ENCODE measurements at places on chromosomes 2 and 18.

- DNase-seq: no peak
Observed at GRCh38 chr2:85647823-85648526, 20.0 kb downstream of the SFTPB start.

- no peak for DNase-seq
Observed at GRCh38 chr2:219870041-219870440, 242.6 kb downstream of the SLC4A3 start.

- DNase-seq: no peak
Observed at GRCh38 chr2:195312662-195313061, 344.4 kb upstream of the SLC39A10 start.

GRCh38 chr18:37853706-37854105 lies 288.1 kb upstream of the CELF4 start:
- no peak for DNase-seq

DNA sequence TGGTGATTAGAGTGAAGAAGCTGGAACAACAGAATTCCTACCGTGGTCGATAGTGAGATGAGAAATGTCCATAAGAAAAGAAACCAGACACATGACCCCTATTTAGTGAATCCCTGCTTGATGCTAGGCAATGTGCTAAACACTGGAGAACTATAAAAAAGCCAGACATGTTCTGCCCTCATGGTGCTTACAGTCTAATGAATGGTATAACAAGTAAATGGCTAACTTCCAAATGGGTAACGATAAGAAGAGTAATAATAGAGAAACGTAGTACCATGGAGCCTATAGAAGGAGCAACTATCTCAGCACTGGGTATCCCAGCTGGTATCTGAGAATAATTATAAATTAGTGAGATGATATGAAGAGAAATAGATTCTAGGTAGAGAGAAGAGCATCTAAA lies 5.0 kb downstream of the DSG2 start:
- DNase-seq: no peak

DNA sequence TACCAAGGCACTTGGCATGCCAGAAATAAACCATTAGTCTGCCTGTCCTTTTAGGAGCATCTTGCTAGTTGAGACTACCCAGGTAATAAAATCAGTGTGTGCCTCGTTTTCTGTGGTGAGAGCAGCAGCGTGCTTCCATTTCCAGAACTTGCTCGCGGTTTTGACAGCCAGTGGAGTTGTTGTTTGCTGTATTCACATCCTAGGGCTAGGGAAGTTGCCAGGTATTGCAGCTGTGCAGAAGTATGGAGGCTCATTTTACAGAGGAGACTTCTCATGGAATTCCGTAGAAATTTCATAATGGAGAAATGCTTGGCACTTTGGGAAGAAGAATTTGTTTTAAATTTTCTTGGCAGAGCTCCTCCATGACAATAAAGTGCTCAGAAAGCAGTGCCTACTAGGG lies 1355.1 kb upstream of the ZEB2 start:
- DNase-seq: no peak

GRCh38 chr18:46176001-46176400 lies 71.8 kb downstream of the HAUS1 start:
- no peak for DNase-seq

GRCh38 chr2:117190856-117191559 lies 623.5 kb upstream of the DDX18 start:
- no peak for DNase-seq

DNA sequence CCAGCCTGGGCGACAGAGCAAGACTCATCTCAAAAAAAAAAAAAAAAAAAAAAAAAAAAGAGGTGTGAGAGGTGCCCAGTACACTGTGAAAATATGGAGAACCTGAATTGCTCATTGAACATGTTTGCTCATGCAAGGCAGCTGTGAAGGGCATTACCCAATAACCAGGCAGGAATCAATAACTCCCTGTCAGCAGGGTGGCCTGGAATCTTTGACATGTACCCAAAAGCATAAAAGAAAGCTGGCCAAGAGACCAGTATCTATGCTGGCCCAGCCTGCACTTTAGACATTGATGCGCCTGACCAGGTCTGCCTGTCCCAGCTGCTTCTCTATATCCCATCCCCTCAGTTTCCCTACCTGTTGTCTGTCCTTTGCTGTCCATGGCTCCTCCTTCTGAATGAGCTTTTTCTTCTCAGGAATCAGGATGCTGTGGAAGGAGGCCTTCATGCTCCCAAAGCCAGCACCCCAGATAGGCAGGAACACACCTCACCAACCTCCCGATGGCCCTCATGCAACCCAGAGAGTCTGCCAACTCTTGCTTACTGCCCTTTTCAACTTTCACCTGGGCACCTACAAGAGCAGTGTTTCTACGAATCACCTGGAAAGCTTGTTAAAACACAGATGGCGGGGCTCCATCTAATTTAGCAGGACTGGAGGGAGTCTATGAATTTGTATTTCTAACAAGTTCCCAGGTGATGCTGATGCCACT lies 83.4 kb upstream of the PPP1CB start:
- DNase-seq: no peak

GRCh38 chr18:74289137-74289536 lies 2.6 kb downstream of the CYB5A start:
- DNase-seq: no peak

GRCh38 chr2:214019229-214019972 lies 391.5 kb upstream of the VWC2L start:
- peak; percentile 58 for DNase-seq

DNA sequence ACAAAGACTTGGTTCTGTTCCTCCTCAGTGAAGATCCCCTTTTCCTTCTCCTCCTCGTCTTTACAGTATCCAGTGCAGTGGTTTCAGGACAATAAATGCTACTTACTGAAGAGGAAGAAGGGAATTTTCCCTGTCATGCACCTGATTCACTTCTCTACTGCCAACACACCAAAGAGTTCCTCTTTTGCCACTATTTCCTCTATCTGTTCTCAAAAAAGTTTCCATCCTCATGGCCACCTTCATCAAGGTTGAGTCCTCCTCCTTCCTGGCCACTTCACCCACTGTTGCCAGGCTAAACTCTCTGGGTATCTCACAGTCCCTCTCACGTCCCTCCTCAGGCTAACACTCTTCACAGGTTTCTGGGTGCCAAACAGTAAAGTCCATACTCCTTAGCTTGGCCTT lies 41.7 kb downstream of the PLEKHM3 start:
- DNase-seq: no peak

GRCh38 chr2:72911256-72911655 lies 6.1 kb upstream of the EMX1 start:
- no peak for DNase-seq

GRCh38 chr18:45715212-45715780 lies 8.7 kb upstream of the SLC14A1 start:
- no peak for DNase-seq

- DNase-seq: no peak
Observed at GRCh38 chr2:192023006-192023405, 171.7 kb downstream of the TMEFF2 start.

DNA sequence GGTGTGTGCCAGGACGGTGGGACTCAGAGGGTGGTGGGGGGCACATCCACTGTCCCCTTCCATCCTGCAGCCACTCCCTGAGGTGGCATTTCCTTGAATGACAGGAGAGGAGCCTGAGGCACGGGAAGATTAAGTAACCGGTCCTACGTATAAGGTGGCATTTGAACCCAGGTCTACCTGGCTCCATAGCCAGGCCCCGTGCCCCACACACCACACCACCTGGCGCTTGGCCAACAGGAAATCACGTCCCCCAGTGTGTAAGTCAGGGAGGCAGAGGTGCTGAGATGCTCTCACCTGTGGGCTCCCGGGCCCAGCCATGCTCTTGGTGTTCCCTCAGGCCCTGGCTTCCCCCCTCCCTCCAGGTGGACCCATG lies 53.7 kb downstream of the HPCAL1 start:
- no peak for DNase-seq

- no peak for DNase-seq
Observed at GRCh38 chr2:97660044-97660774, 3.6 kb downstream of the ACTR1B start.

DNA sequence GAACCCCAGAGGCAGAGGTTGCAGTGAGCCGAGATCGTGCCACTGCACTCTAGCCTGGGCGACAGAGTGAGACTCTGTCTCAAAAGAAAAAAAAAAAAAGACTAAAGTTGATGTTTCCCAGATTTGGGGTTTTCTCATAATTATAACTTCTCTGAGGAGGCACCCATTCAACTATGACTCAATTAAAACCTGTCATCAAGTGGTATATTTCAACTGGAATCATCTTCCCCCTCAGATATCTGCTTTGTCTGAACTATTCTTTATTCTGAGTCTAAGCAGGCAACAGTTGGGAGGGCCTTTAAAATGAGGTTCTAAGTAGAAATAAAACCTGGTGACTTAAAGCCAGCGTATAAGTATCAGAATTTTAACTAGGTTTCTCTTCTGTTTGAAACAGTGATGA lies 88.5 kb downstream of the PTRHD1 start:
- DNase-seq: no peak

- DNase-seq: no peak
Observed at GRCh38 chr2:159201360-159202063, 85.0 kb downstream of the WDSUB1 start.

DNA sequence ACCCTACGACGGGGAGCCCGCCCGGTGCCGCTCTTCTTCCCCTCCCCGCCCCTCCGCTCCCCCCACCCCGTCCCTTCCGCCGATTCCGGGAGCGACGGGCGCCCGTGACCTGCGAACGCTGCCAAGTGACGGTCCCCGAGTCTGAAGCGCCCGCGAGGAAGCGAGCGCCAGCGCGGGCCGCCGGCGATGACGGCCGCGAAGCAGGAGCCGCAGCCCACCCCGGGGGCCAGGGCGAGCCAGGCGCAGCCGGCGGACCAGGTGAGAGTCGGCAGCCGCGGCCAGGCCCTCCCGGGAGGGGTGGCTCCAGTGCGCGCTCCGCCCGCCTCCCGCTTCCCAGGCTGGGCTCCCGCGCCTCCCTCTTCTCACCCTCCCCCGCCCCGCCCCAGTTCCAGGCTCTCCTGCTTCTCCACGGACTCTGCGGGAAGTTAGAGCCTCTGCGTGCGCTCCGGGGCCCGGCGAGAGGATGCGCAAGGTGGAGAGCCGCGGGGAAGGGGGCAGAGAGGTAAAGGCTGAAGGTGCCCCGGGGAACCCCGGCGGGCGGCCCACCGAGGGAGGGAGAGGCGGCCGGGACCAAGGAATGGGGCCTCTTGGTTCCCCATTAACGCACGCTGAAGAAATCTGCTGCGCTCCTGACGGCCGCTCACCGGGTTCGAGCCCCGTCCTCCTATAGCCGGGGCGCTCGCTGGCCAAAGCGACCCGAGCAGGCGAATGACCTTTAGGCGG lies 719.5 kb downstream of the DPP10 start:
- no peak for DNase-seq

- peak; percentile 62 for DNase-seq
Observed at GRCh38 chr2:208062113-208062512, 36.8 kb upstream of the PLEKHM3 start.

- no peak for DNase-seq
Observed at GRCh38 chr2:178005756-178006155, 66.8 kb downstream of the PDE11A start.

DNA sequence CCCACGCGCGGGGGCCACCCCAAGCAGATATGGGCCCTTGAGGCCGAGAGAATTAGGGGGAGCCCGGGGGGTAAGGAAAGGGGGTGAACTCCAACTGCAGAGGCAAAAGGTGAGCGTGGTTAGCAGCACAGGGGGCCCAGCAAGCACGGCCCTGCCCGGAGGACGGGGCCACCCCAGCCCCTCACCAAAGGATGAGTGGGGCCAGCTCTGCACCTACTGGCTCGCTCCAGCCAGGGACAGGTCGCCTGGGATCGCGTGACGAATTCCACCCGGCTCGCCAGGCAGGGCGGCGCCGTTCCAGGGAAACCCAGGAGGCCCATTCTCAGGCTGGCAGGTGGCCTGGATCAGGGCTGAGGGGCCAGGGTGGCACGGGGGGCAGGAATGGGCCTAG lies 38.6 kb downstream of the BIN1 start:
- no peak for DNase-seq

DNA sequence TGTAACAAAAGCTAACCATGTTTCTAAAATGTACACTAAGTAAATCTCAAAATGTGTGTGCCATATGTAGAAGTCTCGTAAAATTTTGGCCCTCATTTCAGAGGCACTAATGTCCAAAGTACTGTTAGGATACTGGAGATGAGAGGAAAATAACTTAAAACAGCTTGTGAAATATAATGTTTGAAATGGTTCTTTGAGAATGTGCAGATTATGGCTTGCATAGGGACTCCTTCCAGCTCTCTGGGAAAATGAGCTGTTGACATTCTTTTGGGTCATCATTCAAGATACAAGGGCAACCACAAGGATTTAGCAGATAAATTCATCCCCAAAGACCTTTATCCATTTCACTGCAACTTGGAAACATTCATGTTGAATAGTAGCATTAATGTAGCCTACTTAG lies 38.1 kb upstream of the OTX1 start:
- DNase-seq: no peak

DNA sequence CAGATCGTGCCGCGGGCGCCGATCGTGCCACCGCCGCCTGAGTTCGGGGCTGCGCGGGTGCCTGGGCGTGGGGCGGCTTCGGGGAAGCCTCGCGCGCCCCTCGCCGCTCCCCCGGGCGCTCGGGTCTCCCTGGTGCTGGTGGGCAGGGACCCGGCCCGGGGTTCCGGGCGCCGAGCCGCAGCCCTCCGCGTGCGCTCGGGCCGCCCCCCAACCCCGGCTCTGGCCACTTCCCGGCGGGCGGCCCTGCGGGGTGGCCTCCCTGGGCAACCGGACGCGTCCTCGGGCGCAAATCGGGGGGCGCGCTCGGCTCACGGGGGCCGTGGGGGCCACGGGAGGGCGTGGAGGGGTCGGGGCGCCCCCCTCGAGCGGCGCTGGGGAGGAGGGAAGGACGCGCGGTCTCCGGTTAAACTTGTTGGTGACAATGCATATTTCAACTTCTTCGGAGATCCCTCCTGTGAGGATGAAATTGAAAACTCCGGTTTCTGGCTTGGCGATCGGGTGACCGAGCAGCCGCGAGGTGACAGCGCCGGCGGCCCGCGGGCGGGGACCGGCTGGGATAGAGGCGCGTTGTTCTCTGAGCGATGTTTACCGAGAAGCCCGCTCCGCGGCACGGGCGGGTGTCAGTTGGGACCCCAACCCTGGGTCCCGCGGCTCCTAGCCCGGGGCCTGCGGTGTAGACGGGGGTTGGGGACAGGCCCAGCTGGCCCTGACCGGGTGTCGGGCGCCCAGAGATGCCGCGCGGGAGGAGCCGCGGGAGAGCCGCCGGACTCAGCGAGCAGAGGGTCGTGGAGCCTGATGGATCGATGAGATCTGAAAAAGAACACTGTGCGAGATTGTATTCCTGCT lies 676 bp downstream of the SH3BP4 start:
- DNase-seq: peak; percentile 54

GRCh38 chr18:28176948-28177827 lies at the start of gene CDH2:
Gene CDH2, minus strand, starts transcription at chr18:28177130. Its CDS starts 108 bp downstream, at chr18:28177022.
- DNase-seq: no peak

DNA sequence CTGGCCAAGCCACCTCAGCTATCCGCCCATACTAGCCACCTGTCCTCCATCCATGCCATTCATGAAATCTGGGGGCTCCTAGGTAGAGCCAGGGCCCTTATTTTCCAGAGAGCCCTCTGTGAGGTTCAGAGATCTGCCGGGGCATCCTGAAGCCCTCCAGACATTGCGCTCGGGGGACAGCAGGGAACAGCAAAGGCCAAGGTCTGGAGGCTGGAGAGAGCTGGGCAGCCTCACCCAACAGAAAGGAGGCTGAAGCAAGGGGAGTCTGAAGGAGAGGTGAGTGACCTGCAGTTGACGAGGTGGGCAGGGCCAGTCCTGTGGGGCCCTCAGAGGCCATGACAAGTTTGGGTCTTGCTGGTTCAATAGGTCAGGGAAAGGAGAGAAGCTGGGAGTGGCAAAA lies 8.6 kb upstream of the DES start:
- no peak for DNase-seq

Measured in HT-29 (cell line).